Tibial nerve (tissue), 4 donors: ENCODE measurements at places on chromosomes 5 and 9. TPM values are rescaled to one million over a fixed set of nuclear protein-coding genes. Genes with fewer than 3 reads are reported as not detected.

The INSL4 gene
- not detected for total RNA-seq

DNA sequence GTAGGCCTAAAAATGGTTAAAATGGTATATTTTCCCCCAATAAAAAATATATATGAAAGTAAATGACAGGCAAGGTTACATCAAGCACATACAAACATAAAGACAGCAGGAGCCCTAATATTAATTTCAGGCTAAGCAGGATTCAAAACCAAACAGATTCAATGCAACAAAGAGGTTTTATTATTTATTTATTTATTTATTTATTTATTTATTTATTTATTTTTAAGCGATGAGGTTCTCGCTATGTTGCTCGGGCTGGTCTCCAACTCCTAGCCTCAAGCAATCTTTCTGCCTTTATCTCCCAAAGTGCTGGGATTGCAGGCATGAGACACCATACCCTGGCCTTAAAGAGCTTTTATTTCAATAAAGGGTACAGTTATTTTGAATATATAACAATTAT lies 106.4 kb upstream of the SHB start:
- DNase-seq, result no peak

- no peak for DNase-seq
Observed at GRCh38 chr5:129496421-129496820, 36.3 kb downstream of the ADAMTS19 start.

The GRM6 gene
- total RNA-seq, result not detected

DNA sequence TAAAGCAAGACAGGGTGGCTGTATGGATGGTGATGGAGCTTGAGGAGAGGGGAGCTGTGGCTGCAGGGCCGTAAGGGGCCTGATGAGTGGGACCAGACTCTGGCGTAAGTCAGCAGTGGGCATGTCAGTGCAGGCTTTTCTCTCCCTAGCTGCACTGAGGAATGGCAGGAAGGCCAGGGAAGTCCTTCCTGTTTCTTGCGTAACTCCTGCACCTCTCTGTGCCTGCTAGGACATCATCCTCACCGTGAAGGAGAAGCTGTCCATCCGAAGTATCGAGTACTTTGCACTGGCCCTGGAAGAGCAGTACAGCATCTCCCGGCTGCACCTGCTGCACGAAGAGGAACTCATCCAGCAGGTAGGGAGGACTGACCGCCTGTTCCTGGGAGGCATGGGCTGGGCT lies 24.1 kb upstream of the TRMT10B start:
- no peak for DNase-seq

GRCh38 chr5:163504079-163504931 lies 1.1 kb upstream of the MAT2B start:
- peak; percentile 47 for DNase-seq

The SLF1 gene
- total RNA-seq, result 8.1 TPM

The COL5A1 gene
- 72.0 TPM for total RNA-seq

GRCh38 chr9:116466271-116467235 lies 220.6 kb upstream of the TRIM32 start:
- DNase-seq, result no peak

The OBP2B gene
- not detected for total RNA-seq

DNA sequence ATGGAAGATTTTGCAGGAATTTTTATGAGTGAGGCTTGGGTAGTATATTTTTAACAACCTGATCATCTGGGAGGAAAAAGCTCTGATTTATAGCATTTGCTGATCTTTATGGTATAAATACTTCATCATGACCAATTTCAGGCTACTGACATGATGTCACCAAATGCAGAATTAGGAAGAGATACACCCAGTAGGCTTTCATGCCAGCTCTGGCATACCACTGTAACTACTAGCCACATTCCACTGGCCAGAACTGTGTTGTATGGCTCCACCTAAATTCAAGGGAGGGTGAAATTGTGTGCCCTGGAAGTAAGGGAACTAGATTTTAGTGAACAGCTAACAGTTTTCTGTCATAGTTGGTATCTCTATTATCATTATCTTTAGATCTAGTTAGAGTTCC lies 17.6 kb downstream of the AP3S1 start:
- no peak for DNase-seq

GRCh38 chr9:100307080-100307479 lies 45.7 kb downstream of the TEX10 start:
- no peak for DNase-seq
